ENCODE measurements at places on chromosomes 2 and 18.

GRCh38 chr2:196988639-196989038 is 62.1 kb upstream of the PGAP1 start:
- no peak for DNase-seq

GRCh38 chr2:221120643-221121042 is 451.5 kb downstream of the EPHA4 start:
- no peak for DNase-seq

GRCh38 chr2:85917887-85918795 is 29.4 kb upstream of the ST3GAL5 start:
- no peak for DNase-seq

DNA sequence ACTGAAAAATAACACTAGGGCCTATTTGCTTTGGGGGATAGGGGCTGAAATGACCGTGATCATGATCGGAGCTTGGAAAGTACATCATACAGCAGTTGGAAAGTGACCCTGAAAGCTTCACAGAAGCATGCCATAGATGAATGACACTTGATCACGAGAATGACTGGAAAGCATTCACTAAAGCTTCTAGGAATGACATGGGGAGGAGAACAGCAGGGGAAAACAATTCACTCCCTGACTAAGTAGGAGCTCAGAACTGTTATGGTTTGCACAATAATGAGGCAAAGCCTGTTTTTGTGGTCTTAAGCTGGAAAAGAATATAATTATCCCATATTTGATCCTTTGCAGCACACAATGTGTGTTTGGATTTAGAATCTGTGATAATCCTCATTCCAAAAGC is 237.5 kb downstream of the NOL4 start:
- DNase-seq = no peak

DNA sequence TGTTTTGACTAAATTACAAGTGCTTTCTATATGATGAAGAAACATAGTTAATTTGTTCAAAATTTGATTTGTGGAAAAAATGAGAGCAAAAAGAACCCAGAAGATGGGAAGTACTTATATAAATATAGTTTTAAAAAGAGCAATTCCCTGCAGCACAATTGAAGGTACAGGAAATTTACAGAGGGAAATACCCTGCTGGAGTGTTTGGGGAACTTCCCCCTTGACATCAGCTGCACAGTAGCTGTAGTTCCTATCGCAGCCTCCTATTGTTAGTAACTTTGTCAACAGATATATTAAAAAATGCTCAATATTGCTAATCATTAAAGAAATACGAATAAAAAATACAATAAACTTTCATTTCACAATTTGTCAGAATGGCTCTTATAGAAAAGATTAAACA is 1118.8 kb upstream of the ZEB2 start:
- DNase-seq = no peak

- no peak for DNase-seq
These were observed 863.7 kb downstream of the EPHA4 start for GRCh38 chr2:220708366-220708765.

DNA sequence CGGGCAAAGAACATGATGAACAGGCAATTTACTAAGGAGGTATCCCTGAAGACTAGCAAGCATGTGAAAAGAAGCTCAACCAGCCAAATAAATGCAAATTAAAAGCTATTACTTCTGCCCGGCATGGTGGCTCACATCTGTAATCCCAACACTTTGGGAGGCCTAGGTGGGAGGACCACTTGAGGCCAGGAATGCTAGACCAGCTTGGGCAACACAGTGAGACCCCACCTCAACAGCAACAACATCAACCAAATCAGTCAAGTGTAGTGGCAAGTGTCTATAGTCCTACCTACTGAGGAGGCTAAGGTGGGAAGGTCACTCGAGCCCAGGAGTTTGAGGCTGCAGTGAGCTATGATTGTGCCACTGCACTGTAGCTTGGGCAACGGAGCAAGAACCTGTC is 139.1 kb downstream of the MEP1B start:
- DNase-seq = no peak

DNA sequence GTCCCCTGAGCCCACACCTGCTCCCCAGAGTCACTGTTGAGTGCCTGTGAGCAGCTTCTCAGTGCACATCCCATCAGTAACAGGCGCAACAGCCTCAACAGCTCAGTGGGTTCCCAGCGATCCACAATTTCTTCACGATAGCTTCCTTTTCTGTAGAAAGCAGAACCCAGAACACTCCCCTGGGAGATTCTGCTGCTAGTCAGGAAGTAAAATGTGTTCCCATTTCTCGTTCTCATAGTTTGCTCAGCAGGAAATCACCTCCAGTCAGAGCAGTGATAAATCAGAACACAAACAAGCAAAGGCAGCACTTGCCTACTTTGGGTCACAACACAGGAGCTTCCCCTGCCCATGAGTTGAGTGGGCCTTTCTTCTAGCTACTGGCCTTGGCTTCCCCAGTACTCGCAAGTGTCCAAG is 48.9 kb upstream of the ATG16L1 start:
- no peak for DNase-seq

- DNase-seq = no peak
These were observed 45.0 kb downstream of the BCL11A start for GRCh38 chr2:60508339-60508917.

- DNase-seq = no peak
These were observed 48.5 kb upstream of the PELI1 start for GRCh38 chr2:64192664-64193105.

- no peak for DNase-seq
These were observed 14.2 kb upstream of the TTC21B start for GRCh38 chr2:165967746-165968145.

Measured in LoVo (cell line).